ENCODE measurements at places on chromosomes 5 and 9.

DNA sequence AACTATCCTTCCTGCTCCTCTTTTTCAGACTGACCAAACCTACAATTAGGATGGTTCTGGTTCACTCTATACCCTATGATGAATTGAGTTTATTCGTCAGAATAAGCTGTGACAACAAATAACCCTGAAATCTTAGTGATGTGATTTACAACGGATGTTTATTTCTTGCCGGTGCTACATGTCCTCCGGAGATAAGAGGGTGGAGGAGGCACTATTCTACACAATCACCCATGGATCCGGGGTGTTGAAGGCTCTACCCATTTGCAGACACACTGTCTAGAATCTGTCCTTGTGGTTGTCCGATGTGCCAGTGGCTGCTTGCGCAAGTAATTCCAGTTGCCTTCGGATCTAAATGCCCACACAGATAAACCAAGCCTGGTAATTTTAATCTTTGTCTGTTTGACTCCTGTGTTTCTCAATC lies 44.7 kb downstream of the CDC14B start:
- DNase-seq, result no peak

GRCh38 chr9:8484597-8485191 lies 685.1 kb upstream of the DMAC1 start:
- no peak for DNase-seq

DNA sequence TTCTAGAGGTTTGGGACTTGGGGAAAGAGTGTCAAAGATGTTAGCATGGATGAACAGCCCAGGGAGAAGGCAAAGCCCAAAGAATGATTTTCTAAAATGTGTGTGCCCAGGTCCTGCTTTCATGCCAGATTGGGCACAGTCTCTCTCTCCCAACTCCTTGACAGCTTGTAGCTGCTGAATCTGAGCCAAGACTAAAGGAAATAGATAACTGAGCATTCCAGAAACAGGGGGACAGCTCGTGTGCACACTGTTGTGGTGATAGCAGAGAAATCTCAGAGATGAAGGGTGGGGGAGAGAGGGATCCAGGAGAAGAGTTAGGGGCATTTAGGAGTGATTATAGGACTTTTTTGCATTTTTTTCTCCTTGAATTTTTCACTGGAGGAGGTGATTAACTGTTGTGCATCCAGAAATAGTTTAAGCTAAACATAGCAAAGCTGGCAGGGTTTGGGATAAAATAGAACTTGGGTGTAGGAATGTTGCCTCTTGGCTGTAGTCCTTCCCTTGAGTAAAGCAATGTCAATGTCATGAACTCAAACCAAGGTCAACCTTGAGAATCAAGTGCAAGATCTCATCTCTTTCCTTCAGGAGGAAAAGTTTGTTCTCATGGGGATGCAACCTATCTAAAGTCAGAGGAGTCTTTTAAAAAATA lies 245.9 kb downstream of the SH3GL2 start:
- DNase-seq, result no peak

DNA sequence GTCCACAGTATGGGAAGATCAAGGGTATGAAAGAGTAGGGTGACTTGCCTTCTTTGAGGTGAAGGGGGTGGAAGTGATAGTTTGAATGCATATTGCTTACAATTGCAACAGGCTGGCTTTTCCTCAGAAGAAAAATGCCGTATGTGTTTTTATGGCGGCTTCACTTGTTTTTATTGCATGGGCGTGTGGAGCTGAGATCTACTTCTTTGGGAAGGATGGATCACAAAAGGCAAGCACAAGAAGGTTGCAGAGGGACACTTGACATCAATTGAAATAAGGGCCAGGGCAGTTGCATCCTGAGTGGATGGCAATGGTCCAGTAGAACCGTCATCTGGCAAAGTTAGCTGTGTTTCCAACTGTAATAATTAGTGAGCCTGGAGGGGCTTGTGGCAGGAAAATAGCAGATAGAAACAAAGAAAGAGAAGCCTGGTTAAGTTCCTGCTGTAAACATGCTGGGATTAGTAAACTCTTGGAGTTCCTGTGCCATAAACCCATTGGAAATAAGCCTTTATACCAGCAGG lies 138.4 kb downstream of the NTRK2 start:
- DNase-seq, result no peak

DNA sequence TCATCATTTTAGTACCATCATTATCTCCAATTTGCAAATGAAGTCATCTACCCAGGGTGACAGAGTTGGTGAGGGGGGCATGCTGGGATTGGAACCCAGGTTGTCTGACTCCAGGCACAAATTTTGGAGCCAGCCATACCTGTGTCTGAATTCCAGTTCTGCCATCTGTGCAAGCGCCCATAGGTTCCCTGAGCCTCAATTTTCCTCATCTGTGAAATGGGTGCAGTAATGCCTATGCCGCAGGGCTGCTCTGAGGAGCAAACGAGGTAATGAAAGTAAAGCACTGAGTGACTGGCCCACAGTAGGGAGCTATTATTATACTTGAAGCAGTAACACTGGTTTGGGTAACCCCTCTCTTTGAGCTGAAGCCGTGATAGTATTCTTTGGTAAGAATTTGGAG lies 49.6 kb downstream of the SH3PXD2B start:
- DNase-seq, result no peak

DNA sequence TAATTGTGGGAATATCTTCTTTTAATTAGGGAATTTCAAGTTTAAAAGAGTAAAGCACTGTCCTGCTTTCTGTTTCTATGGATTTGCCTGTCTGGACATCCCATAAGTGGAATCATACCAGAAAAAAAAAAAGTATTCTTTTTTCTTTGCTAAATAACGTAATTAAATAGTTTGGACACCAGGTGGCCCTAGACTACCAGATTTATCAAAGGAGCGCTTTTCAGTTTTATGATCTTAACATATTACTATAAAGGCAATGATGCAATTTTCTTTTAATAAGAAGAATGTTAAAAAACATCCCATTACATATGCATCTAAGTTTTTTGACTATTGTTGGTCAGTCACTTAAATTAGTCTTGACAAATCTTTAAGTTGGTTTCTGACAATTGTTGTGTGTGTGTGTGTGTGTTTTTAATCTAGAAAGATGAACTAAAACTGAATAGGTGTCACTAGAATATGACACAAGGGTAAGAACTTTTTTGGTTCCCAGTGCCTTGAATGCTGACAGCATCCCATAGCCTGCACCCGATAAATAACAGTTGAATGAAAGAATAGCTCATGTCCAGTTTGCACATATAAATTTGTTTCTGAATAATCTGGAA lies 49.5 kb downstream of the C5orf22 start:
- peak; percentile 63 for DNase-seq

DNA sequence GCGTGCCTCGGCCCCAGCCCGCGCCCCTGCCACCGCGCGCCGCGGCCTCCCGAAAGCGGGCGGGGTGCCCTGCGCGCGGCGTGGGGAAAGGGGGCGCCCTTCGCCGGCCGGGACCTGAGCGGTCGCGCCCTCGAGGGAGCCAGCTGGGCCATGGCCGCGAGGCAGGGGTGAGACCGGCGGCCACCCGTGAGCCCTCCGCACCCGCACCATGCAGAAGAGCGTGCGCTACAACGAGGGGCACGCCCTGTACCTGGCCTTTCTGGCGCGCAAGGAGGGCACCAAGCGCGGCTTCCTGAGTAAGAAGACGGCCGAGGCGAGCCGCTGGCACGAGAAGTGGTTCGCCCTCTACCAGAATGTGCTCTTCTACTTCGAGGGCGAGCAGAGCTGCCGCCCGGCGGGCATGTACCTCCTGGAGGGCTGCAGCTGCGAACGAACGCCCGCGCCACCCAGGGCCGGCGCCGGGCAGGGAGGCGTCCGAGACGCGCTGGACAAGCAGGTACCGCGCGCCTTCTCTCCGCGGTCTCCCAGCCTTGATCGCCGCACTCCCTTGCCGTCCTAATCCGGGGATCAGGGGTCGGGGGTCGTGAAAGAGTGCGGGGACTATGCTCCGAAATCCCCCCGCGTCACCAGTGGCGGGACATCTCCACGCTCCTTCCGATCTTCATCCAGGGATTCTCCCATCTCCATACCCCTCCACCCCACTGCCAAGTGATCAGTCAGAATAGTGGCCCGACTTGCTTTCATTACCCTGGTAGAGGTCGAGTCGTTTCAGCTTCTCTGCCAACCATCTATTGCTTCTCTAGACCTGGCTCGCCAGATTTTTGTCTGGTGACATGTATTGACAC lies 590 bp downstream of the RASGRF2 start:
- peak; percentile 72 for DNase-seq

- DNase-seq, result no peak
These were observed 51.1 kb downstream of the CCDC192 start for GRCh38 chr5:127754259-127754658.

DNA sequence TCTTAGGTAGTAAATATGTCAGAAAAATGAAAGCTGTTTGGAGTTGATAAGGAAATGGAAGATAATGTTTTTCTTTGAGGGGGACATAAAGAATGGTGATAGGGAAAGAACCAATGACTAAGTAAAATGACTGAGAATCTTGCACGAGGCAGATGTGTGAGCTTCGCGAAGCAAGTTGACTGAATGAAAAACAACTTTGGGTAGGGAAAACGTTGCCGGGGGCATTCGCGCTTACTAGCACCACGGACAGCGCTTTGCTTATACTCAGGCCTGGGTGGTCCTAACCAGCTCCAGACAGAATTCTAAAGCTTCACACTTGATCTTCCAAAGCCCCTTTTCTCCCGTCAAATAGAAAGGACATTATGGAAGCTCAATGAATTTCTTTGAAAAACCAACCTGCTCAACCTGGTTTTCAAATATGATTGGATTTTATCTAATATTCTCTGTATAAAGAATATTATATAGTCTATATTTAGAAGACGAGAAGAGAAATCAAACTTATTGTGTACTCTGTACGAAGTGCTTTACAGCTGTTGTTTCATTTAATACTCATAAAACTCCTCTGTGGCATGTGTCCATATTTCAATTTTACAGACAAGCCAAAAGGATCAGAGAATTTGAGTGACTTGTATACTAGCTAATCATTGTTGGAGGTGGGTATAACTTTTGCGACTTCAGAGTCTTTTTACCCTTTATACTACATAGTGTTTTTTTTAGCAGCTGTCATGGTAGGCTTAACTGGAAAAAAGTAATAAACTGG lies 1.9 kb upstream of the CDKN2B start:
- no peak for DNase-seq

GRCh38 chr9:20880271-20880670 lies 151.2 kb downstream of the HACD4 start:
- no peak for DNase-seq

GRCh38 chr9:127979015-127979332 lies 1.8 kb downstream of the EEIG1 start:
- no peak for DNase-seq

GRCh38 chr5:180373870-180374269 lies 20.7 kb upstream of the GFPT2 start:
- no peak for DNase-seq

DNA sequence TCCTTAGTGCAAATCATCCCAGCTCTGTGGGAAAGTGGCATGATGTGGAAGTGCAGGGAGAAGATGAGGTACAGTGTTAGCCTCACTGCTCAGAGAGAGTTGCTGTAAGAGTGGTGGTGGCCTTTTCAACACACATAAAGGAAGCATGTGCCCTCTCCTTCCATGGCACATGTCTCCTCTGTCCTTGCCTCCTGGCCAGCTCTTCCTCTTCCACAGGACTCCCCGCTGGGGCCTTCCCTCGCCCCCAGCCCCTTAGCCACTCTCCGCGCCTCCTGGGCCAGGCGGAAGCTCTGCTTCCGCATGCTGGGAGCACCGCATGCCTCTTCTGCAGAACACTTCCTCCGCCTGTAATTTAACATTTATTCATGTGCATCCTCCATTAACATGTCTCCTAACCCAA lies 4.8 kb upstream of the KCNMB1 start:
- no peak for DNase-seq

GRCh38 chr5:175671013-175671412 lies 13.1 kb downstream of the HRH2 start:
- DNase-seq, result no peak

DNA sequence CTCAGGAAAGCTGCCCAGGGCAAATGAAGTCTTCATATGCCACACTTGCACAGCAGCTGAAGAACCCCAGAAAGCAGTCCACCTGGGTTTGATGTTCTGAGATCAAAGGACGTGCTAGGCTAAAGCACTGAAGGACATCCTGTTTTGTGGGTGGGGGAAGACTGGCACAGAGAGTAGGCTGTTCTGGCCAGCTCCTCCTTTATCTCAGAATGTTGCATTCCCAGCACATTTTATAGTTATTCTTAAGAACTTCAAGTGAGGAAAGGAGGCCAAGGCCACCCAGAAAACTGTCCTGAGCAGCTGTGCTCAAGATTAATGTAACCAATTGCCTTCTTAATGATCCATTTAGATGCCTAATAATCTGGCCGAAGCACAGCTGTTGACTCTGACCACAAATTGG lies 10.9 kb downstream of the SHOC1 start:
- DNase-seq, result no peak

DNA sequence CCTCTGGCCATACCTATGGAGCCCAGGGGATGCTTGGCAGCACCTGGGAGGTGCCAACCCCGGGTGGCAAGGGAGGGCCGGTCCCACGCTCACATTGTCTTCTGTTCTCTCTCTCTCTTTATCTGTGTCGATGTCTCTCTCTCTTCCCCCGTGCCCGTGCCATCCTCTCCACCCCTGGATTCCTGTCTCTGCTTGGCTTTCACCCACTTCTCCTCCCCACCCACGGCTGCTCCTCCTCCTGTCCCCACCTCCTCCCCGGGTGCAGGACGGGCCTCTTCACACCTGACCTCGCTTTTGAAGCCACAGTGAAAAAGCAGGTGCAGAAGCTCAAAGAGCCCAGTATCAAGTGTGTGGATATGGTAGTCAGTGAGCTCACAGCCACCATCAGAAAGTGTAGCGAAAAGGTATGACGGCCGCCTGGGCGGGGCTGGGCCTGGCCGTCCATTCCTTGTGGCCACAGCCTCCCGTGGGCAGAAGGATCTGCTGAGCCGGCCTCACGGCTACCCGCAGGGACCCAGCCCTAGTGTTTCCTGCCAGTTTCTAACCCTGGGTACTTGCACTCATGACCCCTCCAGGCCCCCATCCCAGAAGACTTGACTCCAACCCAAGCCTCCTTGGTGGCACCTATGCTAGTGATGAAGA lies 22.7 kb downstream of the DNM1 start:
- no peak for DNase-seq

DNA sequence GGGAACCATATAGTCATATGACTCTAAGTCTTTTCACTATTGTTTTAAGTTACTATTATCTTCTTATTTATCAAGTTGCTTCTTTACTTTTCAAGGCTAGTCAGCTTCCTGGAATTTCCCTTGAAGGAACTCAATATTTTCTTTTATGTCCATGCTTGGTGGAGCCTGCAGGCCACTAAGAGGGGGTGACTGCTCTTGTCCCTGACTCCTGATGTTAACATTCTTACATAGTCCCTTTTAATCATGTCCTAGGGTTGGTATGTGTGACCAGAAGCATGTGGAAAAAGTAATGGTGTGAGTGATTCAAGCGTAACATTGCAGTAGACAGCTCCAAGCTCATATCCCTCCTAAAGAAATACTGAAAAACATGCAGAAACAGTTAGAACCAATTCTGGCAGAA lies 1536.2 kb upstream of the CDH9 start:
- no peak for DNase-seq

- no peak for DNase-seq
These were observed 142.7 kb upstream of the ADAMTSL1 start for GRCh38 chr9:18331310-18331684.
